A549 (cell line): ENCODE measurements at places on chromosomes 12 and 14.
A peak's percentile ranks its signal among the peaks of the same experiment; 100 is the strongest.

GRCh38 chr12:93214523-93215289 lies 163.0 kb upstream of the NUDT4 start:
- no peak for DNase-seq

DNA sequence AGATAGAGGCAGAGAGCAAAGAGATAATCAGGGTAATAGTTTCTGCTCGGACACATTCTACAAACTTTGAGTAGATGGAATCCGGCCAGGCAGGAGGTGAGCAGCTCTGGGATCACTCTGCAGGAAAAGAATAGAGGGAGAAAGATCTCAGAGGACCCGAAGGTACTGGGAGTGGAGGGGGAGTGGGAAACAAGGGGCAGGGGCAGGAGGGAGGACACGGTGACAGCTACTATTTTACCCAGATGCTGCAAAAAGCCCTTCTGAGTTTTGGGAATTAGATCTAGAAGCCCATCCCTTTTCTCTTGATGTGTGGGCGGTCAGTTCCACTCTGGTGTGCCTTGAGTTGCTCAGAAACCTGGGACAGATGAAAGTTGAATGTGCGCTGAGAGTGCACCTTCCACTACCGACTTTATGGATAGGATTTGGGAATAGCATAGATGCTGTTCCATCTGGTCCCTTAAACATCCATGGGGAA lies 556 bp downstream of the GPRC5A start:
- no peak for DNase-seq

- no peak for DNase-seq
Measured at GRCh38 chr12:54549774-54550451, 512 bp downstream of the PDE1B start.

- DNase-seq = no peak
Measured at GRCh38 chr12:22541496-22542155, 2.7 kb downstream of the C2CD5 start.

DNA sequence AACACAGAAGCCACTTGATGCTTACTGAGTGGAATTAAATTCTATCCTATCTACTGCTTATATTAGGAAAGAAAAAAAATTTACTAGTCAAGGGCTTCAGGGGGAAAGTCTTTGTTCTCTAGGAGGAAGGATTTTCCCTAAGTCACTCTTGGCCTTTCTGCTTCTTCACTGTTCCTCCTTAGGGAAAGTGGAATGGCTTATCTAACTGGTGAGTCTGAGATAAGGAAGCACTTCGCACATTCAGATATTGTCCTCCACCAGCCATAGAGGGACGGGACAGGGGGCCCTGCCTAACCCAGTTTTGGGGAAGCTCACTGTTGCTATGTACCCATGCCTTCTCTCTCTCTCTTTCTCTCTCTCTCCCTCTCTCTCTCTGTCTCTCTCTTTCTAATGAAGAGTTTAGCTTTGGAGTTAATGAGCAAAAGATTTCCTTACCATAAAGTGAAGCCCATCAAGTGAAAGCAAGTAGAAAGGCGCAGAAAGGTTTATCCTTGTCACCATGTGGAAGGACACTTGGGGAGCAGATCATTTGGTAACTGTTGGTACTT lies 450.6 kb downstream of the ZFP36L1 start:
- no peak for DNase-seq

DNA sequence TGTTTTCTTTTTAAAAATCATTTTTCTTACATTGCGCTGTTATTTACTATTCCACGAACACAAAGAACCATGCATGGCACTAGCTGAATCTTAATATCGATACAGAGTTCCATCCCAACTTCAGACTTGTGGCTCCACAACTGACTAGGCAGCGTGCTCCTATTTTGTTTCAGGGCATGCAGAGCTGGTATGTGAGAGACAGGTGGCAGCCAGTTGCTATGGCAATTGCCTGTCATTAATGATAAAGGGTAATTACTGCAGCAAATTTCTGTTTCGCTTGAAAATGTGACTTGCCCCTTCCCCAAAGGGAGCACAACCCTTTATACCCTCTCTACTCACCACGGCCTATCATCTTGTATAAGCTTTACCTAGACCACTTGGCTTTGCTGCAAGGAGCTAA lies 113.1 kb upstream of the G2E3 start:
- no peak for DNase-seq

DNA sequence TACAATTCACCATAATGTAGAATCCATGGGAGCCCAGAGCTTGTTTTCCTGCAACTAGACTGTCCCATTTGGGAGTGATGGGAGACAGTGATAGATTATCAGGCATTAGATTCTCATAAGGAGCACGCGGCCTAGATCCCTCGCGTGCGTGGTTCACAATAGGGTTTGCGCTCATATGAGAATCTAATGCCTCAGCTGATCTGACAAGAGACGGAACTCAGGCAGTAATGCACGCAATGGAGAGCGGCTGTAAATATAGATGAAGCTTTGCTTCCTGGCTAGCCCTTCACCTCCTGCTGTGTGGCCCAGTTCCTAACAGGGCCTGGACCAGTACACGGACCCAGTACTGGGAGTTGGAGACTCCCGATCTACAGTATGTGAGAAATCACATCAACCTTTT lies 126.7 kb downstream of the FBXL14 start:
- DNase-seq = no peak

- DNase-seq = peak; percentile 71
Measured at GRCh38 chr12:107320929-107321631, 227.7 kb upstream of the CRY1 start.

DNA sequence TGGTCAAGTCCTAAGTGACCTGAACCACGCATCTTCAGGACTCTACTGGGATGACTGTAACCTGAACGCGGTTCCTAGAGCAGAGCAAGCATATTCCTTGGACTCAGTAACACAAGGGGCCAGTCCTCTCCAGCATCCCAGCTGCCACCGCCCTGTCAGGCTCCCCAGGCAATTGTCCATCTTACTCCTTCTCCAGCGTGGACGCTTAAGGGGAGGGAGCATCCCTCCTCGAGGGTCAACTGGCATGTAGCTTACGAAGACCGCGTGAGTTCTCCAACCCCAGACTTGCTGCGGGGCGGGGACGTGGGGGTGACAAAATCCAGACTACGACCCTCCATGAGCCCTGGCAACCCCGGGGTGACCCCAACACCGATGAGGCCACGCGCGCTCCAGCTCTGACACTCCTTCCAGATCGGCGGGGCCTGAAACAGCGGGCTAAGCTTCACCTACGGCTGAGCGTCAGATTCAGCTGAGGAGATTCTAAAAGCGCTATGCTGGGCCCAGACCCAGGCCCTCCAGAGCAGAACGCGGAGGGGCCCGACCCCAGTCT lies 846 bp upstream of the MTHFD1 start:
- peak; percentile 41 for DNase-seq

DNA sequence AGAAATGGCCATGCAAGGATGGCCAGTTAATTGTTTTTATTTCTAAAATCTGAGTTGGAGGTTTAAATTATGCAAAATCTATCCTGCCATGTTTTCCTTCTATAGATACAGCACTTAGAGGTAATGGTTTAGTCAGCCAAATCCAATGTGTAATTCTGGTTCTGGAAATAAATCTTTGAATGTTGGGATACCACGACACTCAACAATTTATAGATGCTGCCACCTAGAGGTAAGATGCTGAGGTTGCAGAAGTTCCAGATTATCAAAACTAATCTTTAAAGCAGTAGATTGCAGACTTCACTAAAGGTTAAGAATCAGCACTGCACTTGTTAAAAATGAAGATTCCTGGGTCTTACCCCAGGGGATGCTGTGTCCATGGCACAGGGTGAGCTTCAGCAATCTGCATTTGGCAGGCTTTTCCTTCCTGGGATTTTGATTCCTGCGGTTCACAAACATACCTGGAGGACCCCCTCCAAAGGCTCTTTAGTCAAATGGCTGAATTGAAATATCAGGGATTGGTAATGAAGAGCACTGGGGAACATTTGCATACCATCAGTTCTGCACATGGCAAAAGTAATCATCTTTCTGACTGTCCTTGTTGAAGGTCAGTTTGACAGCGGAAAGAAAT lies 53.4 kb upstream of the ANO4 start:
- DNase-seq = peak; percentile 6

- DNase-seq = no peak
Measured at GRCh38 chr14:91310606-91311283, 66.2 kb upstream of the GPR68 start.

DNA sequence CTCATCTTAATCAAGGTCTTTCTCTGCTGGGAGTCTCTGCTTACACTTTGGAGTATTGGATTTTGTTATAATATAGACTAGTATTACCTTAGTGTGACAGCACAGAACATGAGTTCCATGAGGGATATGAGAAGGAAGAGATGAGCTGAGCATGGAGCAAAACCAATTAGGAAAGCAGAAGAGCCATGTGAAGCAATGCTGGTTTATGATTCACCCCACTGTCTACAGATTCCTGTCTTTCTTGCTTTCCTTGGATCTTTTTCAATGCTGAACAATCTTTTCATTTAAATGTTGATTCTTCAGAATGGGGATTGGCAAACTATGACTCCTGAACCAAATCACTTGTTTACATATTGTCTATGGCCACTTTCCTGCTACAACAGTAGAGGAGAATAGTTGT lies 70.4 kb upstream of the KITLG start:
- DNase-seq = peak; percentile 12

DNA sequence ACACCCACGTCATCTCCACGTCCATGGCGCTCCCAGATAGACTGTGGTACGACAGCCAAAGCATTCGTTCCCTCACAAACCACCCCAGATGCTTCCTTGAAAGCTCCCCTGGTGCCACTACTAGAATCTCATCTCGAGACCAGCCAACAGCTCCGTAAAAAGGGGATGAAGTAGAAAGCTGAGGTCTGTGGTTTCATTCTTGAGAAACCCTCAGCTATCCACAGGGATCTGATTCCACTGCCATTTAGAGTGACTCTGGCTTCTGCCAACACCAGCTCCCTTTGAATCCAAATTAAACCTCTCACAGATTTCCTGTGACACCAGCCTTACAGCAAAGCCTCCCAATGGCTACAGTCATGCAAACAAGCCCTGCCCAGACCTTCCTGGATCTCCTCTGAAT lies 18.5 kb upstream of the FOXN3 start:
- DNase-seq = no peak

DNA sequence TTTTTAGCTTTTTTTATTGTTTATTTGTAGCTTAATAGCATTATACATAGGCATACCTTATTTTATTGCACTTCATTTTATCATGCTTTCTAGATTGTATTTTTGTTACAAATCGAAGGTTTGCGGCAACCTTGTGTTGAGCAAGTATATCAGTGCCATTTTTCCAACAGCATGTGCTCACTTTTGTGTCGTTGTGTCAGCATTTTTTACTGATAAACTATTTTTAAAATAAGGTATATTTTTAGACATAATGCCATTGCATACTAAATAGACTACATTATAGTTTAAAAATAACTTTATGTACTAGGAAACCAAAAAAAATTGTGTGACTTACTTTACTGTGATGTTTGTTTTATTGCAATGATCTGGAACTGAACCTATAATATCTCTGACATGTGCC lies 56.2 kb upstream of the RESF1 start:
- DNase-seq = no peak

- no peak for DNase-seq
Measured at GRCh38 chr14:97056086-97056485, 258.9 kb downstream of the VRK1 start.

DNA sequence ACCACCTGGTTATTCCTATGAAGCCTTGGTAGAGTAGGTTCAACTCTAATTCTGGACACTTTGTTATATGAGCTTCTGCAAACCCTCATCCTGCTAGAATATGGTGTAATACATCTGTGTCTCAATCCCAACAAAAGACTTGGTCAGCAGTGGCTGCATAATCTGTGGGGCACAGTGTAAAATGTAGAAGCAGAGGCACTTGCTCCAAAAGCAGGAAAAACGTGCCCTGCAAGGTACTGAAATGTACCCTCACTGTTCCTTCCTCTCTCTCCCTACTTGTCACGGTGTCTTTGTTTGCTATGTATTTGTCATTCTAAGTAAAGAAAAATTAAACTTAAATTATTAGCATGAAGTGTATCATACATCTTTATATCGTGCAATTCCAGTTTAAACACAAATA lies 267.9 kb downstream of the BCL11B start:
- no peak for DNase-seq

GRCh38 chr12:105329926-105330282 lies 587 bp upstream of the C12orf75 start:
- DNase-seq = no peak

GRCh38 chr14:52007211-52007610 lies 17.9 kb downstream of the RTRAF start:
- DNase-seq = no peak

- no peak for DNase-seq
Measured at GRCh38 chr14:68767248-68767645, 25.6 kb downstream of the ZFP36L1 start.
